Colonic mucosa (tissue), 4 donors: ENCODE measurements at places on chromosomes 6 and 20. TPM values are rescaled to one million over a fixed set of nuclear protein-coding genes. Genes with fewer than 3 reads are reported as not detected.

Gene STX11
- total RNA-seq: 3.8 TPM

Gene TRIM31
- 44.4 TPM for total RNA-seq

Gene BTN1A1
- total RNA-seq: not detected

Gene TFAP2D
- total RNA-seq: not detected

Gene LPIN3
- total RNA-seq: 46.2 TPM

Gene UNC93A
- 2.5 TPM for total RNA-seq

Gene POPDC3
- total RNA-seq: not detected

DNA sequence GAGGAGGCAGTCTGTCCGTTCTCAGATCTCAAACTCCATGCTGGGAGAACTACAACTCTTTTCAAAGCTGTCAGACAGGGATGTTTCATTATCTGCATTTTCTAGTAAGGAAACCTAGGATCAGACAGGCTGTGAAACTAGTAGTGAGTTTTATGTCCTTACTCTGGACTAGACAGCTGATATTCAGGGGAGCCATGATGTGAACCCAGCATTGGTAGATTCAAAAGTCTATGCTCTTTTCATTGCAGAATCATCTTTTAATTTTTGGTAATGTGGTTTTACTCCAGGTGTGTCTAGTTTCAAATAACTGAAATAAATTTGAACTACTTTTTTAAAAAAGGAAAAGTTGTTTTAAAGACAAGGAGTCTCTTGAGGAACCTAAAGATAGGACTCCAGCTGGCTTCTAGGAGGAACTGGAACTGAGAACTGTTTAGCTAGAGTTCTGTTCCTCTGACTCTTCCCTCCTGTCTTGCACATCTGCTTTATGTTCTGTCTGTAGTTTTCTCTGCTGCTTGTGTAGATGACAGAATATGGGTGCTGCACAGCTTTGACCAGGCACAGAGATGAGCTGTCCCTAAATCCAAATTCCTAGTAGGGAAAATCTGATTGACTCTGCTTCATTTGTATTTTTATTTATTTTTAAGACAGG, 27.8 kb upstream of the RNF144B start:
- DNase-seq: no peak

- peak; percentile 90 for DNase-seq
Observed at GRCh38 chr6:136964398-136964797, 42.3 kb downstream of the SLC35D3 start.

DNA sequence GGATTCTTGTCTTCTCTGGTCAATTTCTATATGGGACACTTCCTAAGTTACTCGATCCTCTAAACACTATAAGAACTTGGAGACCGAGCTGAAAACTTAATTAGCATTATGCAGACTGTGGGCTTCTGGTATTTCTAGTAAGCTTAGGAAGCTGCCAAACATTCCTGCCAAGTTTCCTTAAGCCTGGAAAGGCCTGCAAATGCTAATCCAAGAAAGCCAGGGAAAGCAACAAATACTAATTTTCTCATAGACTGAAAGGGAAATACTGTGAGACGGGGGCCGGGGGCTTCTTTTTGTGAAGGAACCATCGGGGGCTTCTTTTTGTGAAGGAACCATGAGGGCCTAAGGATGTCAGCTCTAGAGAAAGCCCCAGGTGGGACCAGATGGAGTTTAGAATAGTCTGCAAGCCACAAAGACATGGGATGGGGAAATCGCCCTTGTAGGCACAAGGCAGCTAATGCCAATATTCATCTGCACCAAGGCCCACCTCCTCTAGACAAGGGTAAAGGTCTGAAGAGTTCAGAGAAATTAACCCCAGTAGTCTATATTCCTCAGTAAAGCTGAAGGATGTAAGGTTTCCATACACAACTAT, 332.4 kb upstream of the PRDM1 start:
- no peak for DNase-seq

- no peak for DNase-seq
Observed at GRCh38 chr6:26024651-26025046, 62.0 kb downstream of the TRIM38 start.

- no peak for DNase-seq
Observed at GRCh38 chr20:19940988-19941460, 76.1 kb upstream of the NAA20 start.

- DNase-seq: no peak
Observed at GRCh38 chr6:96917098-96917497, 7.4 kb upstream of the KLHL32 start.

- no peak for DNase-seq
Observed at GRCh38 chr6:128068119-128068479, 167.2 kb upstream of the THEMIS start.

DNA sequence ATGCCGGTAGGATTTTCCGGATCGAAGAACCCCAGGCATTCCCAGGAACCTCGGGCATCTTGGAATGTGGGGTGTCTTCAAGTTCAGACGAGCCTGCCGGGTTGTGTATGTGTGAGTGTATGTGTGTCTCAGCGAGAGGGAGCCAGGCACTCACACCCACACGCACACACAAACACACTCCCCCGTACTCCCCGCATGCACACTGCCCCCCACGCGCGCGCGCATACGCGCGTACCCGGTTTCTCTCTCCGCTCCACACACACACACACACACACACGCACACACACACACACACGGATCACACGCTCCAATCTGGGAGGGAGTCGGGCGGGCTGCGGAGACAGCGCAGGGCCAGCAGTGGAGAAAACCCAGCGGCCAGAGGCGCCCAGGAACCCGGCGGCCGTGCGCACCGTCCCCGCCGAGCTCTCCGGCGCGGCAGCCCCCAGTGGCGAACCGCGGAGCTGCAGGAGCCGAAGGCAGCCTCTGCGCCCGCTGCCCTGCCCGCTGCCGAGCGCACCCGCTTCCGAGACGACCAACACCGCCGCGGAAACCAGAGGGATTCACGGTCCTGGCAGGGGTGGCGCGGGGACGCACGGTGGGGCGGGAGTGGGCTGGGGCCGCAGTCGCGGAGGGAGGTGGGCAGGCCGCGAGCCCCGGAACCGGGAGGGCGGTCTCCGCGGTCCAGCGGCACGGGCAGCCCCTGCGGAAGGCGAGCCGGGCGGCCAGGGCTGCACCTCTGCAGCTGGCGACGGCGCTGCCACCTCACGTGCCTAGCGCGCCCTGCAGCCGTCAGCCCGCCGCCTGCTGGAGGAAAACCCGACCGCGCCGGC, at the start of gene LRFN2:
LRFN2 (minus strand) TSS at position 125 of the 830 bp plus-strand sequence.
- peak; percentile 75 for DNase-seq

GRCh38 chr20:17641520-17641964, 40.5 kb downstream of the RRBP1 start:
- DNase-seq: no peak

DNA sequence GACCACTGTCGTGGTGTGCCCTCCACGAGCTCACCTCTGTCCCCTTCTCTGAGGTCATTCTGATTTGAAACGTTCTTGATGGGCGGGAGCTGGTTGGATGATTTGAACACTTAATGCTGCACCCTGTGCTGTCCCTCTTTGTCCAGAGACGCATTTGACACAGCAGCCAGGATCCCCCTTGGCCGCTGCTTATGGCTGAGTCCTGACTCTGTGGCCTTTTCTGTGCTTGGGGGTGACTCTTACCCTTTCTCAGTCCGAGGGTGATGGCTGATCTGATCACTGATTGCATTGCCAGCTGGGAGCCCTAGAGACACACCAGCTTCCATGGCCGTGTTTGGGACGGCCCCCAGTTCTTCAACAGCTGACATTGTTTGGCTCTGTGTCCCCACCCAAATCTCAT, 43.5 kb upstream of the FRMD1 start:
- peak; percentile 9 for DNase-seq

DNA sequence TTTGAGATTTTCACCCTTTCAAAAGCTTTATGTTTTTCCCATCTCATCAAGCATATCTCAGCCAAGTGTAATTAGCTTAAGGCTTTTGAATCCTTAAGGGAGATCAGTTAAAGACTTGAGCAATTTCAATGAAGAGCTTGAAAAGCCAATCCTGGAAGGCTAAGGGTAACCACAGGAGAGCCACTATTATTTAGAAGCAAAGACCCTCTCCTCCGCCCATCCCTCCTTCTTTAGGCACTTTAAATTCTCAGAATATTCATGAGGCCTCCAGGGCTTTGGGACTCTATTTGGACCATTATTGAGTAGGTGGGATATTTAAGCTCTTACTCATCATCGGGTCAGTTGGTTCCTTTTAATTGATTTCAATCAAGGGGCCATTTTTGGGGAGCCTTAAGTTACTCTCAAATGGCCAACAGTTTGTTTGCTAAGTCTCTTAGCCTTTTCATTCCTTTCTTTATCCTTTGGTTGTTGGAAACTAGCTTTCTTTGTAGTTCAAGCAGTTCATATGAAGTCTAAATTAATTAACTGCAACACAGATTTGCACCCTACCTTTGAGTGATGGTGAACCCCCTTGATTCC, 567.2 kb downstream of the KIF16B start:
- DNase-seq: no peak

DNA sequence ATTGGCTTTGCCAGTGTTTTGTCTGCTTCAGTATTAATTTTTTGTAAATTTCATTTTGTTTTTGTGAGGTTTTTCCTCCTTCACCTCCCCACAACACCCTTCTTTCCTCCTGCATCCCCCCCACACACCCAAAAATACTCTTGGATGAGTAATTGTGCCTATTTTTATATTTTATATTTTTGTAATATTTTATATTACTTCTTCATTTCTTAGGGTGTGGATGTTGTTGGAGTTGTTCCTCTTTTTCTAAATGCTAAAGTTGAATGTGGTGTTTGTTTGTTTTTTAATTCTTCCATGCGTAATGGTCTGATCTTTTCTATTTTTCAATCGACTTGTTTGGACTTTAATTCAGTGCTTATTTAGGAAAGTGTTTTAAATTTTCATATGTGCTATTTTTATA, 420.5 kb upstream of the SOX4 start:
- no peak for DNase-seq

- no peak for DNase-seq
Observed at GRCh38 chr20:16662467-16662866, 67.4 kb upstream of the SNRPB2 start.

DNA sequence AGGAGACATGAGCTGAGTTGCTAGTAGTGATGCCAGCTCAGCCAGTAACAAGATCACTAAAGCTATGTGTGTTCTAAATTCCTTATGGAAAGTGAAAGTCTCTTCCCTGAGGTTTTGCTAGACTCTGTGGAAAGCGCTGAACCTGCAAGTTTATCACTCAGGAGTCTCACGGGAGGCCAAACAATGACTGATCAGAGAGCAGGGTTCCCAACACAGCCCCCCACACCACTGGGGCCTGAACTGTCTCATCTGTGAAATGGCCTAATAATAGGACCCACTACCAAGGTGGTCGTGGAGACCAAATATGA, 19.9 kb downstream of the ACSS1 start:
- no peak for DNase-seq

- DNase-seq: peak; percentile 81
Observed at GRCh38 chr6:30541515-30542403, 14.5 kb downstream of the GNL1 start.

DNA sequence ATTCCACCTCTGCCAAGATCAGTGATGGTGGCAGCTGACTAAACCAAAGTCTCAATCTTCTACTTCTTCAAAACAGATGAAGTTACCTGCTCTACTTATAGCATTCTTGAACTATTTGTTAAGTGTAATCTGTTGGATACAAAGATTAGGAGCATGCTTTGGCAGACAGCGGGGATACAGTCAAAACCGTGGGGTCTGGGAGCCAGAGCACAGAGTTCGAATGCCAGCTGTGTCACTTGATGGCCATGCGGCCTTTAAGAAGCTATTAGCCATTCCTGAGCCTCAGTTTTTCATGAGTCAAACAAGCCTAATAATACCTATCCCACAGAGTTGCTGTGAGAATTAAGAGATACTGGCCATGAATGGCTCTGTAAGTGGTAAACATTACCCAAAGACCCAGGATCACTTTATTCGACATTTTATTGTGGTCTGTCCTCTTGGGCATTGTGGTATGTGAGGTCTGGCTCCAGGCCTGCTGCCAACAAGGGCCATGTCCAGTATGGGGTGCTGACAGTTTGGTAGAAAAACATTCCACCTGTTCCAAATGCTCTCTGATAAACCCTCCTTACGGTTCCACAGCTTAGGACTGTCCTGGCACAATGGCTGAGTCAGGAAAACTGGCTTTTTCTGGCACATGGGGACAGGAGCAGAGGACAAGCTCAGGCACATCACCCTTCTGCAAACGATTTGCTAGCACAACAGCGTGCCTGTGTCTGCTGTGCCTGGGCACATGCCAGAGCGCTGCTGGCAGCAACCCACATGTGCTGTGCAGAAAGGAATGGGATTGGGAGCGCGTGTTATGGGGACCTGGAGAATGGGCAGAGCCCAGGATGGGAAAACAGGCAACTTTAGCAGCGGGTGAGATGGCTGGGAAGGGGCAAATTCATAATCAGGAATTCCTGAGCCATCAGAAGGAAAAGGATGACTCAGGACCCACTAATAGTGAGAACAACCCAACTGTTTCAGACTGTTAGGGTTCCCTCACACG, 15.7 kb upstream of the FAM83C start:
- no peak for DNase-seq

DNA sequence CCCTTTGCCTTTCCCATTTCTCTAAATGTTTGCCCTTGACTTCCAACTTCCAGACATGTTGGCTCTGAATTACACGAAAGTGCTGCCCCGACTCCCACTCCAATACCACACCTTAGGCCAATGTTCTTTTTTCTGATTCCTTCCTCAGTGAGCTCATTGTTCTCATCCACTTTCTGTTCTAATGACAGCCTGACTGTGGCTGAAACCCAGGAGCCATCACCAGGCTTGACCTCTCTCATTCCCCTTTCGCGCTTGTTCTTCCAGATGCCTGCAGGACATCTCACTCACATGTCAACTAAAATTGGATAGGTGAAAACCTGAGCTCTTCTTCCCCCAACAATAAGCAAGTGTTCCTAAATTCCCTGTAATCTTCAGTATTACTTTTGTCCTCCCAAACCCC, 40.4 kb downstream of the PTPRK start:
- DNase-seq: no peak

GRCh38 chr20:43752561-43753301, 25.9 kb upstream of the GTSF1L start:
- DNase-seq: peak; percentile 28

GRCh38 chr20:52270001-52270606, 78.5 kb upstream of the ZFP64 start:
- no peak for DNase-seq

DNA sequence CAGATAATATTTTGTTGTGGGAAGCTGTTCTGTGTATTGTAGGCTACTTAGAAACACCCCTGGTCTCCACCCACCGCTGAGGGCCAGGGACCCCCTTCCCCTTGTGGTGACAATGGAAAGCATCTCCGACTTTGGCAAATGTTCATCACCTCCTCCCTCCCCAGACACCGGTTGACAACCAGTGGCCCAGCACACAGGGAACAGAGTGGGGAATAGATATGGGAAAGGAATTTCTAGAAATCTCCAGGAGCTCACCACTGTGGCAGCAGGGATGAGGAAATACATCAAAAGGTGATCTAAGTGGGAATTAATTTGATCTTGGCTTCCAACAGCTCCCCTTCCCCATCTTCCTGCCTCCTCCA, 257.3 kb upstream of the FOXQ1 start:
- DNase-seq: no peak

GRCh38 chr6:7267071-7267465, 45.9 kb downstream of the SSR1 start:
- DNase-seq: no peak

DNA sequence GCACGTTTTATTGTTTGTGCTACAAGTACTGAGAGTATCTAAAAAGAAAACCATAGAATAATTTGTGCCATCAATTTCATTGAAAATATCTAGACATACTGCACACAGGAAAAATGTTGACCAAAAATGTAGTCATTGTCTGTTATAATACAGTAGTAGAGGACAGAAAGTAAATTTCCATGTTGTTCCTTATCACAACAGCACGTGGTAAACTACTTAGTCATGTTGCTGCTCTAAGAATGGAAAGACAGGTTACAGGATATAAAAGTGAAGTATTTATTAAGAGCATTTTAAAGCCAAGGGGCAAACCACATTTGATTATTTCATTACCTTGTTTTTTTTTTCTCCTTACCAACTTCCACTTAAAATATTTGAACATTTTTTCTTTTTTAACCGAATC, 89.0 kb upstream of the CEP85L start:
- DNase-seq: no peak
